ENCODE measurements at places on chromosomes 3 and 15. TPM values are rescaled to one million over a fixed set of nuclear protein-coding genes. Genes with fewer than 3 reads are reported as not detected.

DNA sequence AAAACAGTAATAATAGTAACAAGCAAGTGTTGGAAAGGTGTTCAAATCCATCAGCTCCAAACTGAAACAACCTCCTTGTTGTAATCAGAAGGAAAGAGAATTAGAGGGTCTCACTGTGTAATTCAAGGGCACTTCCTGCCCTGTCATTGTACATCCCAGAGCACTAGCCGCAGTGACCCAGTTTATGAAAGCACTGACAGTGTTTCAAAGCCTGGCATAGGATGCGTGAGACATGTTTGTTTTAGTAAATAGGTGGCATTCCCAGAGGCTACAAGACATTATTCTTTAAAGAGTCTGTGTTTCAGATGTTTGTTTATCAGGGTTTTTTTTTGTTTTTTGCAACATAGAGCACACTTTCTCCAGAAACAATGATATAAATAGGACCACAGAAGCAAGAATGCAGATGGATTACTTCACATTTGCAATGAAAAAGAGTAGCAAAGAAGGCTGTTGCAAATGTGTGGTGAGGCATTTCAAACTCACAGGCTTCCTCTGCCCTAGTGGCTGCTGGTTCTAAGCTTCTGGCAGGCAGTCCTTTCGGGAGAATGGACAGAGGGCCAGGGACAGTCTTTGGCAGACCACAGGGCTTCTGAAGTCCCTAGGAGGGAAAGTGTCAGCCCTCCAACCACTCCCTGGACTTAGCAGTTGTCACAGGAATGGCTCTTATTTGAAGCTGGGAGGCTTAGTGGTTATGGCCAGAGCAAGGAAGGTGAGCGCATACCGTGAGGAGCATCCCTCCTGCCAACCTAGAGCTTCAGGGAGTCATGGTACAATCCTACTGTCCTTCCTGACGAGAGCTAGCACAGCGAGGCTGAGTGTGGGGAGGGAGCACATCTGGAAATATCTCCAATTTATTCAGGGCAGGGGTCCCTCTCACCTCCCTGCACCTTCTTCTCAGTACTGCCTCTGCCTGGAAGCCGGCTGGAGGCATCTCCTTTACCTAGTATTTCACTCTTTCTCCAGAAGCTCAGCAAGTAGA, 31.4 kb upstream of the TIPARP start:
- DNase-seq: no peak

- DNase-seq: no peak
These were observed 813.1 kb downstream of the NAALADL2 start for GRCh38 chr3:175672119-175672689.

DNA sequence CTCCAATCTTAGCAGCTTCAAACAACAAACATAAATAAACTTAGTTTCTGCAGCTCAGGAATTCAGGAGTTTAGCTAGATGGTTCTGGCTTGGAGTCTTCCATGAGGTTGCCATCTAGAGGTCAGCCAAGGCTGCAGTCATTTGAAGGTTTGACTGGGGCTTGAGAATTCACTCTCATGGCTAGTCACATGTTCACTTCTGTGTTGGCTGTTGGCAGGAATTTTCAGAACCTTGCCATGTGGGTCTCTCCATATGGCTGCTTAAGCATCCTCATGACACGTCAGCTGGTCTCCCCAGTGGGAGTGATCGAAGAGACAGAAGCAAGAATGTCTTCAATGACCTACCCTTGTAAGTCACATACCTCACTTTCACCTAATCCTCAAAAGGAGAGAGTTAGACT, 269.2 kb upstream of the CNTN3 start:
- DNase-seq: no peak

The STRIT1 gene
- not detected for total RNA-seq

The UROC1 gene
- 0.09 TPM for total RNA-seq

The ULK3 gene
- total RNA-seq: 112 TPM

The SLC28A1 gene
- not detected for total RNA-seq

The TMEM266 gene
- not detected for total RNA-seq

The CCR8 gene
- 6.7 TPM for total RNA-seq
